Activated naive CD8-positive, alpha-beta T cell treated with anti-CD3 and anti-CD28 coated beads for 36 hours (primary cell): ENCODE measurements at places on chromosomes 6 and 20.

- DNase-seq: no peak
These were observed 294.7 kb downstream of the FRK start for GRCh38 chr6:115765966-115766365.

DNA sequence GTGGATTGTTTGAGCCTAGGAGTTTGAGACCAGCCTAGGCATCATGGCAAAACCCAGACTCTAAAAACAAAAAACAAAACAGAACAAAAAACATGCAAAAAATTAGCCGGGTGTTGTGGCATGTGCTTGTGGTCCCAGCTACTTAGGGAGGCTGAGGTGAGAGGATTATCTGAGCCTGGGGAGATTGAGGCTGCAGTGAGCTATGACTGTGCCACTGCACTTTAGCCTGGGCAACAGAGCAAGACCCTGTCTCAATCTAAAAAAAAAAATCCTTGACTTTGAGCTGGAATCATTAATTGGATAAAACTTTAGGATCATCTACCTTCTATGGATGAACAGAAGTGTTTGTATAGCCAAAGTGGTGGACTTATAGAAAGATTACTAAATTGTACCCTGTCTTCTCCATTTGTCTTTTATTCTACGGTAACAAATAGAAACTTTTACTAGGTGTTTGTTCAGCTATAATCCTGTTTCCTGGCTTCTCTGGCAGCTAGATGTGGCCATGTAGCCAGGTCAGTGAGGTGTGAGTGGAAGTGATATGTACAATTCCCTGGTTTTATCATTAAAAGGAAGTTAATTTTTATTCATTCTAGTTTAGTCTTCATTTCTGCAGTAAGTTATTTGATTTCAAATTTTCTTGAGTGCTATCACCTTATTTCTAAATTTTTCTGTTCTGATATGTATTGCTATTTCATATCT, 108.3 kb upstream of the RNF24 start:
- no peak for DNase-seq

GRCh38 chr6:139909992-139910391, 535.5 kb upstream of the CITED2 start:
- no peak for DNase-seq

- DNase-seq: no peak
These were observed 587 bp upstream of the BTN3A1 start for GRCh38 chr6:26401389-26401986.

GRCh38 chr6:95095855-95096254, 481.5 kb upstream of the MANEA start:
- DNase-seq: no peak

DNA sequence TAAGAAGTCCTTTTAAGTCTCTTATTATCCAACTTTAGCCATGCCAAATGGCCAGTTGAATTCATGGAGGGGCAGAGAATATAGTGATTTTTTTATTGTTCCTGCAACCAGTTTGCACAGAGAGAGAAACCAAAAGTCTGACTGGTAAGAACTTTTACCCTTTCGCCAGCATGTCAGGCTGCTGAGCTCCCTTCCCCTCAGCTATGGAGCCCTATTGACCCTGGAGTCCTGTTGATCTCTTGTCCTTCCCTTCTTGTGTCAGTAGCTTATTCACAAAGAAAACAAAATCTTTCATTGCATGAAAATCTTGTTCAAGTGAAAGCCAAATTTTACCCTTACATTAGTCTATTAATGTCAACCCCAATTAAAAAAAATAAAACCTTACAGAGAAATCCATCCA, 1.5 kb upstream of the SLC22A1 start:
- DNase-seq: no peak

- no peak for DNase-seq
These were observed 29.0 kb downstream of the SLC12A5 start for GRCh38 chr20:46057856-46058598.

DNA sequence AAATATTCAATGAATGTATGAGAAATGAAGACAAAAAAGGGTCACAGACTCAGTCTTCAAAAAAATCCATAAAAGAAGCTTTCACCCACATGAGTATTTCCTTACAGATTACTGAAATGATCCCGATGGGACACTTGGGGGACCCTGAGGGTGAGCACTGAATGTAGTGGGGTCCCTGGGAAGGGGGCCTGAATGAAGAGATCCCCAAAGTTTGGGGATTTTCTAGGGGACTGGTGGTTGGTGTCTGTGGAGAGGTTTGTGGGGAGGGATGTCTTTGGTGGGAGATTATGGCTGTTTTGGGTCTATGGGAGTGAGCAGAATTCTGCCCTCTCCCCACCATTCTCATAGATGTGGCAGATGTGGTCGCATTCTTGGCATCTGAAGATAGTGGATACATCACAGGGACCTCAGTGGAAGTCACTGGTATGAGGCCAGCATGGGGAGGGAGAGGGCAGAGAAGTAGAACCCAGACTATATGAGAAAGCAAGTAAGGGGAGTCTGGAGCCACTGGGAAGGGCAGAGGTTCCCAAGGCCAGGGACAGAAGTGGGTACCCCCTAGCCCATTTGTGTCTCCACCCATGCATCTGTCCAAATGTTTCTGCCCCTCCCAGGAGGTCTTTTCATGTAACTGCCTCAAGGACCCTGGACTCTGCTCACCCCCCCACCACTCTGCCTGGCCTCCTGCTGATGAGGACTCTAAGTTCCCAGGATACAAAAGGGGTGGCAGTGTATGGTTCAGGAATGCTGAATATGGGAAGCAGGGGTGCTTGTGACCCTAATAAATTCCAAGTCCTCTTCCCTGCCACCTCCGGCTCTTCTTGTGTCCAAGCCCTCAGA, 1.8 kb downstream of the HSD17B8 start:
- DNase-seq: no peak

GRCh38 chr20:40016890-40017289, 672.1 kb downstream of the MAFB start:
- DNase-seq: no peak

GRCh38 chr20:45343532-45344167, 4.6 kb downstream of the SDC4 start:
- DNase-seq: no peak

- peak; percentile 28 for DNase-seq
These were observed 57.4 kb downstream of the ARHGAP40 start for GRCh38 chr20:38658879-38659596.

- no peak for DNase-seq
These were observed 5.3 kb downstream of the DCBLD1 start for GRCh38 chr6:117487821-117488220.

DNA sequence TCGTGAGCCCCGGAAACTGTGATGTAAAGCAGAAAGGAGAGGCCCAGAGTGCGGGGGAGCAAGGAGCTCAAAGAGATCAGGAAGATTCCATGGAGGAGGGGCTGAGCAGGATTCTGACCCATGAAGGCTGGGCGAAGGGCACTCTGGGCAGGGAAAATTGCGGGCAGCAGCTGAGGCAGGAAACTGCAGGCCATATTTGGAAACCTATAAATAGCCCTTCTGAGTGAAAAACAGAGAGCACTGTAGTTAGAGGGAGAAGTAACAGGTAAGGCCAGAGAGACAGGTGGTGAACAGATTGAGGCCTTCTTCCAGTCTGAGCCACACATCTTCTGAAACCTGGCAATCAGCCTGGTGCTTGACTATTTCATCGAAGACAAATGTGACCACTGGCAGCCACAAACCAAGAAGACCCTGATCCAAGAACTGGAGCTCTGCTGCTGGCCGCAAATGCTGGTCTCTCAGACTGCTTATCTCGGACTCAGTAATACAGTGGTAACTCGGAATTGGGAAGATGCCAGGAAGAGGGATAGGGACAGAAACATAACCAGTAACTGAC, 14.1 kb upstream of the BEND3 start:
- DNase-seq: no peak

DNA sequence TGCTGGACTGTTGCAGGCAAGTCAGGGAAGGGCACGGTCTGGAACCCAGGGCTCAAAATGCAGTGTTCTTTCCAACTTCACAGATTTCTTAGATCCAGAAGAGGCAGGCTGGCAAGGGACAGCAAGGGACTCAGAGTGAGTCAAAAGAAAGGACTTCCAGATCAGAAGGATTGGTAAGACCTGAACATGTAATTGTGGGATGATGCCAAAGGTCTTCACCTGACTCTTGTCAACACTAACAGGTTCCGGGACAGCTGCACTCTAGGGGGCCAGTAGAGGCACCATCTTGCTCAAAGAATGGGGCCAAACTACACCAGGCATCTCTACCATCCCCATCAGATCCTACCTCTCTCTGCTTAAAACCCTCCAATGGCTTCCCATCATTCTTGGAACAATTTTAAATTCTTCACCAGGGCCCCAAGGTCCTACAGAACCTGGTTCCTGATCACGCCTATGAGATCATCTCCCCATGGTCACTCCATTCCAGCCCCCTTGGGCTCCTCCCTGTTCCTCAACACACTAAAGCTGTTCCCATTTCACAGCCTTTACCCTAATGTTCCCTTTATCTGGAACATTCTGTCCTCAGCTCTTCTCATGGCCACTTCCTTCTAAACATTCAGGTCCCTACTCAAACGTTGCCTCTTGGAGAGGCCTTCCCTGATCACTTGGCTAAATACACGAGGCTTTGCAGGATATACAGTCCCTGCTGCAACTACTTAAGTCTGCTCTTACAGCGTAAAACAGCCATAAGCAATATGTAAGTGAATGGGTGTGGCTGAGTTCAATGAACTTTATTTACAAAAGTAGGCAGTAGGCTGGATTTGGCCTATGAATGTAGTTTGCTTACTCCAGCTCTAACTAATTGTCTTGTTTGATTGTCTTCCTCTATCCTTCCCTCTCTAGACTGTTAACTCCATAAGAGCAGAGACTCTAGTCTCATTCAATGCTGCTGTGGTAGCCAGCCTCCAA, 29.6 kb upstream of the TTPAL start:
- DNase-seq: no peak

GRCh38 chr20:48839154-48839917, 11.5 kb upstream of the PREX1 start:
- no peak for DNase-seq

DNA sequence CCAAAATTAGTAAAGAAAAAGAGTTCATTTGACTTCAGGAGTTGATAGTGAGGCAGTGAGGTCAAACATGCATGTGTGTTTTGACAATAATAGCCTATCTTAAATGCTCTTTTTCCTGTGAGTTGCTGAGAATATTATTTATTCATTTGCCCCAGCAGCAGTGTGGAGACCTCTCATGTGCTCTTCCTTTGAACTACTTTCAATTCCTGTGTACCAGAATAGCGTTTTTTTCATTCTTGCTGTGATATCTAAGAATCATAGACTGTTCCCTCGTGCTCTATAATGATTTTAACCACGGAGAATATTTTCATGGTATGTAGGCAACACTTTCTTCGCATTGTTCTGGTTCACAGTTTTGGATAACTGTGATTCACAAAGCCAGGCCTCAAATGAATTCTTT, 5.2 kb downstream of the CDYL start:
- no peak for DNase-seq

GRCh38 chr6:11054722-11055121, 10.6 kb upstream of the ELOVL2 start:
- no peak for DNase-seq

DNA sequence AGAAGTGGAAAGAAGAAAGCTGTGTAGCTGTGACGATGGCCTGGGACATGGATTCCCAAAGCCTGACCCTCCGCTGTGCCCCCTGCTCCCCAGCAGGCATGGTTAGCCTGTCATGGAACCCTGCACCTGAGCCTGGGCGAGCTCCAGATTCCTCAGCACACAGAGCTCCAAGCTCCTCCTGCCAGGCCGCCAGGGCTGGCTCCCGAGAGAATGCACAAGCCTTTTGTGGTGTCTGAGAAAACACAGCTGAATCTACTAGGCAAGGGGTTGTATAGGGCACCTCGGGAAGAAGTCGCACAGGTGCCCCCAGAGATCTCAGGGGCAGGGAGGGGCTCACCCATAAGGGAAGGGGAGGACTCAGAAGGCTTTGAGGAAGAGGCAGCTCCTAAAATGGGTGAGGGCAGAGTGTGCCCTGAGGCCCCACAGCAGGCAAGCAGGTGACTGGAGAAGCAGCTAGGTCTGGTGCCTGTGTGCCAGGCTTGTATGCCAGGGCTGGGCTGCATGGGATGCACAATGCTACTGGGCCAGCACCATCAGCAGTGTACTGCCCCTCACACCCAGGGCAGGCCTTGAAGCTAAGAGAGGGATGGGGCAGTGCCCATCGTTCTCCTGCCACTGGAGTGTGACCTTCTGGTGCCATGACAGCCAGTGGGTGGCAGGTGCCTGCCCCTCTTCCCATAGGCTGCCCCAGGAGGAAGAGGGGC, 64.3 kb upstream of the CD93 start:
- DNase-seq: no peak

DNA sequence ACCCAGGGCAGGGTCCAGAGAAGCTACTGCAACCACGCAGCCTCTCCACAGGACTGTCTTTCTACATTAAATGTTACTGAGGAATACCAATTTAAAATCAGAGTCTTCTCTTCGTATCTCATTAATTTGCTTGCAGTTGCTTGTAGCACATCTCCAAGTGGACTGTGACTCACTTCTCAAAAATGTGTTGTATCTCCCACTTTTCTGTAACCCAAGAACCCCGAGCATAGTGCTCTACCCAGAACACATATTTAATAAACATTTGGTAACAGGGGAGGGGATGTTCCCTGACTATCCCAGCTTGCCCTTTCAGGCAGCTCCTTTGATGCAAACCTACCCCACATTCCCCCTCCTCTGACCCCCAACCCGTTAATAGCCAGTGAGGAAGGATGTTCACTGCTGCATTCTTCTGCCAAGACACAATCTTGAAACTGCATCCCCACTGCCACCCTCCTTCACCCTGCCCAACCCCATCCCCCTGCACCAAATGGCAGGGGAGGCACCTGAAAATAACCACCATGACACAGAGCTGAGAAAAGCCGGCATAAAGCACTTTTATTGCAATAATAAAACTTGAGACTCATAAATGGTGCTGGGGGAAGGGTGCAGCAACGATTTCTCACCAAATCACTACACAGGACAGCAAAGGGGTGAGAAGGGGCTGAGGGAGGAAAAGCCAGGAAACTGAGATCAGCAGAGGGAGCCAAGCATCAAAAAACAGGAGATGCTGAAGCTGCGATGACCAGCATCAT, 24.2 kb downstream of the FKBP1A start:
- DNase-seq: no peak

DNA sequence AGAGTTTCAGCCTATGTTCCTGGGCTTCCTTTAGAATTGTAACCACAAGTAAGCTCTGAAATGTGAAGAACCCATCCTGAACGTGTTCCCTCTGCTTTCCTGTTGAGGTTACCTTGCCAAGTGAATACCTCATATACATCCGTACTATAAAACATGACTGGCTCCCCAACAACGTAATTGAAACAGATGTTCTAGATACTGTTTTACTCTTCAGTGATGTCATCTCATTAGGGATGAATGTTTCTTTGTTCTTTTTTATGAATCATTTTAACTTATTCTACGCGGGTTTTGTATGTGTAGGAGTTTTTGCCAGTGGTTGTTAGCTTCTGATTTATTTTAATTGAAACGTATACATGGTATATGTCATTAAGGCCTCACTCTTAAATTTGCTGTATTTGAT, 166.8 kb downstream of the SAMD5 start:
- DNase-seq: no peak

- no peak for DNase-seq
These were observed 385.1 kb upstream of the JARID2 start for GRCh38 chr6:14860774-14861173.

- DNase-seq: no peak
These were observed 39.0 kb upstream of the EXOC2 start for GRCh38 chr6:731924-732323.
